Stimulated activated CD8-positive, alpha-beta memory T cell treated with anti-CD3 and anti-CD28 coated beads, Interleukin-15, amount 100 ng/mL, for 1 hour (primary cell): ENCODE measurements at places on chromosomes 11 and 22.

- DNase-seq = no peak
These were observed 19.8 kb downstream of the SCGB1A1 start for GRCh38 chr11:62438641-62439040.

- DNase-seq = no peak
These were observed 94.9 kb downstream of the TBC1D22A start for GRCh38 chr22:46857142-46857884.

- no peak for DNase-seq
These were observed 54.1 kb downstream of the CEP164 start for GRCh38 chr11:117381481-117382387.

GRCh38 chr11:43994196-43994595 lies 51.8 kb downstream of the C11orf96 start:
- no peak for DNase-seq

DNA sequence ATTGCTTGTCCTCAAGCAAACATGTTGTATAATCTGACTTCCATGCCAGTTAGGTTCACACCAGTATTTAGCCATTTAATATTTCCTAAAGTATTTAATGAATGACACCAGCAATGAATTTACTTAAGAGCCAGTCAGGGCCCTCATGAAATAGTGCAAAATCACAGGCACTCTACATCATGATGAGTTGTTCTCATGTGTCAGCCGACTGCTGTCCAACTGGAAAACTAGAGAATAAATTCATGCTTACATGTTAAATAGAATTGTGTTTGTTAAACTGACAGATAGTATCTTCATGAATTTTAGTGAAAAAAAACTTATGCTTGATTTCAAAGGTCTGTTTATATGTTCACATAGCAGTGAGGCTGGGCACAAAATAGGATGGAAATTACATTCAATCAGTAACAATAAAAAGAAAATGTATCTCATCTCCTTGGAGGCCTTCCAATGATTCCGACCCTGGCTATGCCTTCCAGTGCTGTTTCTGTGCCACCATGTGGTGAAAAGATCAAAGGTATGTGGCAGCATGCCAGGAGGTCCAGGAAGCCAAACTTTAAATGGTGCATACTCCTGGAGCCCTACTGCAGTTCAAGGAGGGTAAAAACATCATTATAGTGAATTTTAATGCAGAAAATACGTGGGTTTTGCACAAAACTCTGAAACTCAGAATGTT lies 45.2 kb downstream of the CTSC start:
- no peak for DNase-seq

DNA sequence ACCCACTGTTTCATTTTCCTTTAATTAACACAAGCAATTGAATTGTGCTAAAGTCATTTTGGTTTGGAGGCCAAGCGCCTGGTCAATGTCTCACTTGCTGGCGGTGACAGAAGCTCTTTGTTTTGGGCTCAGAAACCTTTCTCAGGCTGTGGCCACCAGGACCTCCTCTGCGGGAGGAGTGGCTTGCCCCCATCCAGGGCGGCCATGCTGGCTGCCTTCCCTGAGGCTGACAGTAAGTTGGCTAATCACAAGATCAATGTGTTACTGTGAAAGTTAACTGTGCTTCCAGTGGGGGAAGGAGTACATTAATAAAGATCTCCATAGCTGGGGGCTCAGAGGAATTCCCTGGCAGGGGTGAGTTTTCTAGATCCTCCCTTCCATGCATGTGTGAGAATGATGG lies 1074.5 kb downstream of the NTM start:
- DNase-seq = no peak

DNA sequence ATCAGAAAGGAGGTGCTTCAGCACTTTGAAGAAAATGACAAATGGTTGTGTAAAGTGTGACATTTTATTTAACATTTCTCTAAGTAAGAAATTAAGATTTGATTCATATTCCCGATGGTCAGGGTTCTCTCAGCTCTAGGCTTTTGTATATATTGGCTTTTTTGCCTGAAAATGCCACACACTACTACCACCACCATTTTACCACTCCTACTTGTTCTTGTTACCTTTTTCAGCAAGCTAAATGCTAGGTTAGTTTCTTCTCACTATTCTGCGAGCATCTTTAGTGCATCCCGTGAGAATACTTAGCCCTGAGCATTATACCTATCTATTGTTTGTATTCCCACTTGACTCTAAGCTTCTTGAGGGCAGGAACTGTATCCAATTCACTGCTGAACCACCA lies 177.6 kb upstream of the MTNR1B start:
- DNase-seq = no peak

- no peak for DNase-seq
These were observed 37.5 kb downstream of the FAM227A start for GRCh38 chr22:38618682-38619081.
